ENCODE measurements at places on chromosomes 12 and 14.

GRCh38 chr12:110670161-110670701 lies 18.7 kb downstream of the HVCN1 start:
- no peak for DNase-seq

GRCh38 chr12:130849561-130850417 lies 10.7 kb upstream of the STX2 start:
- DNase-seq: no peak

- DNase-seq: no peak
Measured at GRCh38 chr12:130511285-130511684, 173.6 kb downstream of the PIWIL1 start.

- no peak for DNase-seq
Measured at GRCh38 chr12:113237748-113238147, 16.5 kb downstream of the TPCN1 start.

DNA sequence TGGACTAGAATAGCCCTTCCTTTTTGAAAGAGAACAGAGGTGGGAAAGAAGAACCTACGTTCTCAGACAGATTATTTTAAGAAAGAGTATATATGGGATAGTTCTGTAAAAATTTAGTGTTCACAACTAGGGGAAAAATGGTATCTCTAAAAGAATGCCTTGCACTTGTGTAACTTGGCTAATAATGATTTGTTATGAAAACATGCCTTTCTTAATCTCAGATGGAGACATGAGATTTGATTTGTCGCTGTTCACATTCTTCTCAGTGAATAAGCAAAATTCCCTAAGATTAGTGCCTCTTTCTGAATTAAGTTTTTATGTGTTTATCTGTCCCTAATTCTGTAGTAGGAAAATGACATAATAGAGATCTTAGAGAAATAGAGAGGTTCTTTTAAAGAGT lies 100.8 kb downstream of the USP15 start:
- no peak for DNase-seq

DNA sequence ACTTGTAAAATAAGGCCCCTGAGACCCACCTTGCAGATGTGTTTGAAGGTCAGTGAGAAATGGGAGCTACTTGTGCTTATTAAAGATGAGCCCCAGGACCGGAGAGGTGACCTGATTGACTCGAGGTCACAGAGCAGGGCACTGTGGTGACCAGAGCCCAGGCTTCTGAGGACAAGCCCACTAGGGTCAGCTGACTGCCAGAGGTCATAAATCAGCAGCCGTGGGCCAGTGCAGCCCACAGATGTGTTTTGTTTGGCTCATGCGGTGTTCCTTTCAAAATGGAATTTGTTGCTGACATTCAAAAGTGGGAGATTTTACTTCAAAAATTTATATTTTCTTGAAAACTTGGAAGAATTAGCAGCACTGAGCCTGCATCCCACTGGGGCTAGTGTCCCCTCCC lies 24.5 kb downstream of the JDP2 start:
- DNase-seq: no peak

DNA sequence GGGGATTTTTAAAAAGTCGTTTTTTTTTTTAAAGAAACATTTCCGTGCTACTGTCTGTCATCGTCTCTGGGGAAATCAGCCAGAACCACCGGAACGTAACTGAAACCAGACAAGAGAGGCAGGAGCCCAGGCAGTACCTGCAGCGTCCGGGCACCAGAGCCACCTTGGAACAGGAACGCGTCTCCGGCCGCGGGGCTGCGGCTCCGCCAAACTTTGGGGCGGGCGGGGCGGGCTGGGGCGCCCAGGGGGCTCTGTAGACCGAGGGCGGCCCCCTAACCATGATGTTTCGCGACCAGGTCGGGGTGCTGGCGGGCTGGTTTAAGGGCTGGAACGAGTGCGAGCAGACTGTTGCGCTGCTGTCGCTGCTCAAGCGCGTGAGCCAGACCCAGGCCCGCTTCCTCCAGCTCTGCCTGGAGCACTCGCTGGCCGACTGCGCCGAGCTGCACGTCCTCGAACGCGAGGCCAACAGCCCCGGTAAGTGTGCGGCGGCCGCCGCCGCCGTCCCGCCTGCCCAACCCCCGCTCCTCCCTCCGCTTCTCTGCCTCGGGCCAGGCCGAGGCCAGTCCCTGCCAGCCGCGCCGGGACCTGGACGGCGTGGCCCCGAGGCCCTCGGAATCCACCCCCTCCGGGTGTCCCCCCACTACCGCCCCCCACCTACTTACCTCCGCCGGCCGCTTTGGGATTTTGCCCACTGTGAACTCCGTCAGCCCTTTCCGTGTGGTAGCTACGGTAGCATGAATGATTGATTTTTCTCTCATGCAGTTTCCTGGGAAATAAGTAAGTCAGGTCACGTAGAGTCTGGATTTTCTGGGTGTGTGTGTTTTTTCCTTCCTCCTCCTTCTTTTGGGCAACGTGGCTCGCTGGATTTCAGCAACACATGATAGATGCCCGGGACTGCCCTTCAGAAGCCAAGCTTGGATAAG lies 972 bp downstream of the SAMD4A start:
- peak; percentile 53 for DNase-seq

DNA sequence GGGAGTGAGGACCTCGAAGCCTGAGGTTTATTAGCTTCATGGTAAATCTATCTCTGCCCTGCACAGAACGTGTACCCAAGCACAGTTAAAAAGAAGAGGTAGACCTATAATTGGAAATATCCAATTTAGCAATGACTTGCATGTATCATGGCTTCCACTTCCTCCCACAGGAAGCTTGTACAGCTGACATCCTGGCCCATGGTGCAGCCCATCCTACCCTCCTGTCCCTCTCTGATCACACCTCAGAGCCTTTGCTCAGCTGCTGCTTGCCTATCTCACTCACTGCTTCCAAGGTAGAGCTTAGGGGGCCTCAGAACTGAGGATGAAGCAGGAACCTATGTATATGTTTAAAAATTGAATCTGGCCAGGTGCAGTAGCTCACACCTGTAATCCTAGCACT lies 4.3 kb upstream of the BCDIN3D start:
- DNase-seq: no peak

GRCh38 chr14:68394764-68395143 lies 398.1 kb downstream of the ZFP36L1 start:
- DNase-seq: no peak

GRCh38 chr12:32693036-32693435 lies 13.9 kb downstream of the DNM1L start:
- DNase-seq: no peak

- no peak for DNase-seq
Measured at GRCh38 chr14:64945431-64946178, 3.1 kb upstream of the GPX2 start.

- DNase-seq: no peak
Measured at GRCh38 chr12:52037248-52037861, 13.9 kb upstream of the NR4A1 start.

GRCh38 chr14:28141662-28142061 lies 624.9 kb upstream of the FOXG1 start:
- DNase-seq: no peak

- no peak for DNase-seq
Measured at GRCh38 chr12:119456824-119457223, 122.3 kb downstream of the CCDC60 start.

GRCh38 chr14:24876996-24877395 lies 173.0 kb downstream of the STXBP6 start:
- no peak for DNase-seq

DNA sequence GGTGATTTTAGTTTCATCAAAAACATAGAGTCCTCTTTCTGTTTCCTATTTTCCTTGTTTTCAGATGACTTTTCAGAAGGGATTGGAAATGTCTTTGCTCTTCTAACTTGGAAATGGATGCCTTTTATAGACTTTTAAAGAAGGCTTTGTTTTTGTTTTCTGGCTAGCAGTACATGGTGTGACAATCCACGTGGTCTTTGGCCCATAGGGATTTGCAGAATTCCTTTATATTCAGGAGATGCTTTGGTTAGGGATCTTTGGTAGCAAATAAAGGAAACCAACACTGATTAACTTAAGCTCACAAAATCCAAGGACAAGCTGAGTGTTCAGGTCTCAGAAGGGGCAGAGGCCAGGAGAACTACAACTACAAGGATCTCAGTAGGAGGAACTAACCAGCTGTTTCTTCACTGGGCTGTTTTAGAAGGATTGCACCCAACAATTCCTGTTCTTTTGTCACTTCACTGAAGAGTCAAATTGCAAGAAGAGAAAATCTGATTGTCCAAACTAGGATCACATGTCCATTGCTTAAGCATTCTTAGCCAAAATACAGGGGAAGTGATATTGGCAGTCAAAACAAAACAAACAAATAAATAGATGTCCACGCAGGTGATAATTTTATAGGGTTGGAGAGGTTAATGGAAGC lies 58.6 kb upstream of the MANSC4 start:
- no peak for DNase-seq

DNA sequence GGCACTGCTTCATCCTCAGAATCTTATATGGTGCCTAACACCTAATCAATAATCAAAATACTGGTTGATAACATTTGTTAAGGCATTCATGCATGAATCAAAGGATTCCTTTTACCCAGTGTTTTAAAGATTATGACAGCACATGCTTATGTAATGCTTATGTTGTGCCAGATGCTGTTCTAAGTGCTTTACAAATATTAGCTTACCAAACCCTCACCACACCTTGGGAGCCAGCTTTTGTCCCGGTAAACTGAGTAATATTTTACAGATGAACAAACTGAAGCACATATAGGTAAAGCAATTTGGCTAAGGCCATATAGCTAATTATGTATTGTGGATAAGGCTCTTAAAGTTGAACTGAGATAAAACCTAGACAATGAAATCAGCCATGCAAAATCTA lies 209.2 kb downstream of the ALX1 start:
- DNase-seq: no peak

GRCh38 chr12:78088391-78088832 lies 257.7 kb downstream of the NAV3 start:
- no peak for DNase-seq

- no peak for DNase-seq
Measured at GRCh38 chr14:52790011-52790755, 1.2 kb downstream of the GNPNAT1 start.

DNA sequence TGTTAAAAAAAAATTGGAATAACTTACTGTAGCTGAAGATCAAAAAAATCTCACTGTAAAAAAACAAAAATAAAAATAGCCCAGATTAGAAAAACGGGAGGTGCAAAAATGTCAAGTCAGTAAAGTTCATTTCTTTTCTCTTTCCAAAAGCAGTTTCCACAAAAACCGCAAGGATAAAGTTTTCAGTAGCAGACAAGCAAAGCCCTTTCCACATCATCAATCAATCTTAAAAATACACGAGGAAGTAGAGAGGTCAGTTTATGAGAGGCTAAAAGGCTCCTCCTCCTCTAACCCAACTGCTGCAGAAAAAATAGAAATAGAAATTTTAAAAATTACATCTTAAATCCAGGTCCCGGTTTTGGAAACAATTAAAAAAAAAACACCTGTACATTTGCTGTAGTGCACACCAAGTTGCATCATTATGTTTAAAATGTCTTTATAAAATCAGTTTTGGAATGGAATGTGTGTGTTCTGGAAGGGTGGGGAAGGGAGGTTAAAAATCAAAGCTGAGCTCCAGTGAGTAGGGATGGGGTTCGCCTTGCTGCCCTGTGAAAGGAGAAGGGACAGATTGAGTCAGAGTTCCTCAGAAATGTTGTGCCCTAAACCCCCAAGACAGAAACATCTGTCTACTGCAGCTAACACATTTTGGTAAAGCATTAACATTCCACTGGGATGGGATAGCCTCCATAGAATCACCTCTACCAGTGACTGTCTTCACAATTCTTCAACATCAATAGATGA lies 5.8 kb downstream of the HNRNPC start:
- DNase-seq: no peak

DNA sequence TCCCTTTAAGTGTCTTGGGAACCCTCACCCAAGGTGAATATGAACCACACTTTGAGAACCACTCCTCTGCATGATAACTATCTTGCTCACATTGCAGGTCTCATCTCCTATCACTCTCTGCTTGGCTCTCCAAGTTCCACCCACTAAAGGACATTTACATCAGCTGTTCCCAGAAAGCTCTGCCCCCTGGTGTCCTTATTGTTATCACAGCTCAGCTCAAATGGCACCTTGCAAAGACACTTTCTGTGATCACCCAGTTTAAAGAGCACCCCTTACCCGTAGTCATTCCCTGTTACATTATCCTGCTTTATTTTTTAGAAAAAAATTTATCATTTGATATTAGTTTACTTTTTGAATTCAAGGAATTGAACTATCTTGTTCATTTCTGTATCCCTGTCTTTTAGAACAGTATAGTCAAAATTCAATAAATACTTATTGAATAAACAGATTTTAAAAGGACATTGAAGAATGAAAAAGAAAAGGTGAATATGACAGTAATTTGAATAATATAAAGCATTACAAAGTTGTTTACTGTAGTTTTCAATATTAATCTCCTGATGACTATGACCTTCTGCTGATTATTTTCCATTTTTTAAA lies 20.5 kb upstream of the GUCY2C start:
- peak; percentile 31 for DNase-seq

DNA sequence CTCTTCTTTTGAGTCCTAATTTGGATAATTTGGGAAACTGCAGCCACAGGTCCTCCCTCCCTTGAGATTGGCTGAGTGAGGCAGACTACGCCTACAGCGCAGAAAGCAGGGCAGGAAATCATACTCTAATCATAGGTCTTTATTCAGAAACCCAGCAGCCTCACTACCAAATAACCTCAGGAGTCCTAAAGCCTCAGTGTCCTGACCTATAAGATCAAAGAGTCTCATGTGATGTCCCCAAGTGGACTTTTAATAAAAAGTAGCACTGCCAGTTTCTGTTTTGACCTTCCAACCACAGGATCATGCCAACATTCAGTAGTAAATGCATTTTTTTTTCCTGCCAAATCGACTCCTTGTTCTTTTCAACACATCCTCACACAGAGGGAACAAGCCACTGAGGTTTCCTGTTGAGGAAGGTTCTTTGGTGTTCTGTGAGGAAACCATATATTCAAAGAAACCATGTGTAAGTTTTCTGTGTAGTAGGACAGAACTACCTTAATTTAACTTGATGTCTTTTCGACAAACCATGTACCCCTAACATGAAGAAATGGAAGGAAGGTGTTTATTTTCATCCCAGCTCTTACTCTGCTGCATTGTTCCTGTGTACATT lies 72.2 kb downstream of the VCPKMT start:
- no peak for DNase-seq

DNA sequence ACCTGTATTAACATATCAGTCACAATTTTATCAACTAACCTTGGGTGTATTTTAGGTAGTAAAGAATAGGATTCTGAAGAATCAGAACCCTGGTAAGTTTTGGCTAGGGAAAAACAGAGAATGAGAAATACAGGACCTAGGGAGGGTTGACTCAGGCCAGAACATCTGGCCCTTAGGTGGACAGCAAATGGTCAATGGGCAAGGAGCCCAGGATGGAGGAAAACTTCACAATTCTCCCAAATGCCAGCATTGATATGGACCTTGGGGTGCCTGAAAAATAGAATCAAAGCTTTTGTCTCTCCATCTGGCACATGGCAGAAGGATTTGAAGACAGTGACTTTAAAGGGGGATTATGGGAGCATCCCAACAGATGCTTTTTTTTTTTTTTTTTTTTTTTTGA lies 32.7 kb upstream of the PRPF39 start:
- no peak for DNase-seq

GRCh38 chr12:108985750-108986149 lies 35.1 kb downstream of the SVOP start:
- DNase-seq: no peak

- no peak for DNase-seq
Measured at GRCh38 chr12:122059203-122059960, 19.2 kb upstream of the MLXIP start.

GRCh38 chr14:68403191-68404145 lies 389.4 kb downstream of the ZFP36L1 start:
- DNase-seq: no peak

Measured in activated CD4-positive, CD25-positive, alpha-beta regulatory T cell treated with anti-CD3 and anti-CD28 coated beads, Interleukin-2, amount 50 U/mL, for 72 hours (primary cell).